ENCODE measurements at places on chromosomes 2 and 18.

DNA sequence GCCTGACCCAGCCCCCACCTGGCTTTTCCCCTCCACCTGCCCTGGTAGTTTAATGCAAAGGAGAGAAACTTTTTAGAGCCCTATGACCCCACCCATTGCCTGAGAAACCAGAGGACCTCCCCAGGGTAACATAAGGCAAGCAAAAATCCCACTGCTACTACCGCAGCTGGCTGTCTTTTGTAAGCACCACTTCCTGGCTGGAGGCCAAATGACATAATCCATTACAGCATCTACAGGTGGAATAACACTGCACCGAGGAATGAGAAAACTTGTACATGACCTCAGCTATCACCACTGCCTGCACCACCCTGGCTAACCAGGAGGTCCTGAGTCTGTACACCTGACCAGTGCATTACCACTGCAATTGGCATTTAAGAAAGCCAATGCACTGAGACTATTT, 149.6 kb upstream of the GALNT5 start:
- DNase-seq = no peak

DNA sequence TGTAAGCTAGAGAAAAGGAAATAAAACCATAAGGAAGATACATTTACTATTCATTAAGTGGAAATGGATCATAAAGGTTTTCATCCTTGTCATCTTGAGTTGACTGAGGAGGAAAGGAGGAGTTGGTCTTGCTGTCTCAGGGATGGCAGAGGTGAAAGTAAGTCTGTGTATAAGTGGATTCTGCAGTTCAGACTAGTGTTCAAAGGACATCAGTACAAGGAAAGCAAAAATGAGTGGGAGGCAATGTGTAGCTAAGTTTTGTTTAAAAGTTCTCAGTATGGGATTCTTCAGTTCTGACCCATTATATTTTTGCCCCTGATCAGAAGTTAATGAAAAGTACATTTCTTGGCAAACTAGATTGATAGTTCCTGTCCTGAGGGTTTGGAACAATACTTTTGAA, 18.9 kb downstream of the SLC20A1 start:
- DNase-seq = no peak

GRCh38 chr2:102181919-102182635, 4.7 kb upstream of the IL1RL2 start:
- DNase-seq = no peak

DNA sequence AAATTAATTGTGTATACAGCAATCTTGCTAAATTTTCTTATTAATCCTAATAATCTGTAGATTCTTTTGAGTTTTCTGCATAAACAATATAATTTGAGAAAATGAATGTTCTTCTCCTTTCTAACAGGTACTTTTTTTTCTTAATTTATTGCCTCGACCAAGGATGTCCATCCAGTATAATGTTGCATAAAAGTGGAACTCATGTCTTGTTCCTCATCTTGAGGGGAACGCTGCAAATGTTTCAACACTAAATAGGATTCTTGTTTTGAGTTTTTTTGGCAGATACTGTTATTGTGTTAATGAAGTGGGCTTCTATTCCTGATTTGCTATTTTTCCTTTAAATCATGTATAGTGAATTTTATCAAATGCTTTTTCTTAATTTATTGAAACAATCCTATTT, 244.4 kb upstream of the REV1 start:
- no peak for DNase-seq

GRCh38 chr2:160411167-160411566, 82.4 kb downstream of the RBMS1 start:
- peak; percentile 42 for DNase-seq

DNA sequence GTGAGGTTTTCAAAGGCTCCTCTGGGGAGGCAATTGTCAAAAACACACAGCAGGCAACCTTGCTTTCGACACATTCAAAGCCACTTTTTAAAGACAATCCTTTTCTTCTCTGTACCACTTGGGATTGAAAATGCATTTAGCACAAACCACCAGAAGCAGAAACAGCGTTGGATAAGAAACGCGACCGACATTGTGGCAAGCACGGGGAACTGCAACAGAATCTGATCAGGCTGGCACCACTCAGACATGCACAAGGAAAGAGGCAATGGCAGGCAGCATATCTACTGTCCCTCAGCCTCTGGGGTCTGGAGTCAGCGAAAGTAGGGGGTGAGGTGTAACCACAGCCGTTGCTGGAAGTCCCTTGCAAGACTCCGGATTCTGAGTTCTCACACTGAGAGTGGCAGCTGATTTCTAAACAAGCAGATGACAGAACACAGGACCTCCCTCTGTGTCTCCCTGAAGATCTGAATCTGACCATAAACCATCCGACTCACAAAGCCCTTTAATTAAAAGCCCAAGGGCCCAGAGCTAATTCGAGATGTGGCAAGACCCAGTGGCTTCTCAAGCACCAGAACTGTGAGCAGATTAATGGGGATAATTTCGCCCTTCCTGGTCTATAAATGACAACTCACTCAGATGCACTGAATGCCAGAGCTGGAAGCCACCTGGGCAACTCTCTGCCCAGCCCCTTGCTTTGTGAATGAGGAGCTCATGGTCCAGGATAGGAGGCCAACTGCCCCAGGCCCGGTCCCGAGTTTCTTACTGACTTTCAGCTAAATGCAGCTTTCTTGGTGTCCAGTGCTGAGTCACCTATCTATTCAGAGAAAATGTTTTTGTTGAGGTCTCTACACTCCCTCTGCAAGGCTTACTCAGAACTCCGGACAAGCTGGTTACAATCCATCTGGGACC, 29.6 kb downstream of the CYRIA start:
- DNase-seq = no peak

DNA sequence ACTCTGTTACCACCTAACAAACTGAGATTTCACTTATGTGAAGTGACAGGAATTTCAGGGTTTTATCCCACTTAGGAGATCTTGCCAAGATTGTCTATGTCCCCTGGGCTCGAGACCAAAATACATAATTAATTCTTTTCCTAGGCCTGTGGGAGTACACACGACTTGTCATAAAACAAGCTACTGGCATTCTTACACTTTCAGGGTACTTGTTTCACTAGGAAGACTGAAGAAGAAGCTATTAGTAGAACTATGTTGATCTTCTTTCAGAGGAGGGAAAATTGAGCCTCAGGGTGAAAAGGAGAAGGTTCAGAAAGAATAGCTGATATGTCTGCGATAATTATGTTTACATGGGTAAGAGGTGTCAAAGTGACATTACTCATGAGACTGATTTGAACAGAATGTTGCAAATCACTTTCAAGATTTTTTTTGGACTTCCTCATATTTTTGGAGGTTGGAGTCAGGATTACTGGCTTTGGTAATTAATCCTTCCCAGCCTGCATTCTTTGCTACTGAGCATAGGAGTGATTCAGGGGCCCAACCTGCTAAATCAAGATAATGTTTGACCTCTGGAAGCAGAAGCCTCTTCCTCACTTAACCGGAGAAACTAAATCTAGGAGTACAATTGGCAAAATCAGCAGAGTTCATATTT, 240.0 kb upstream of the NT5C1B start:
- no peak for DNase-seq

DNA sequence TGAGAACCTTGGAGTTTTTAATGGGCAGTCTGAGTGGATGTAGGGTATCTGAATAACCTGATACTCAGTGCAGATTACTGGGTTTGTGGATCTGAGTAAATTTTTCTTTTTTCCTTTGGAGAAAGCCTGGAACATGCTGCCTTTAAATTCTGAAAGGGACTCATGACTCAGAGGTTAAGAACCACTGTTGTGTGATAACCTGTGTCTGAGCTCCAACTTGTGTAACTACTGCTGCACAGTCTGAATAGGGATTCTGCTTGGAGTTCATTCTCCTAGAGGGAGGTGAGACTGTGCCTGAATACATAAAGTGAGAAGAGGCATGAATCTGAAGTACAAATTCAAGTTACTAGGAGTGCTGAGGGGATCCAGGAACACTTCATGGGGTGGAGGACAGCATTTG, 36.2 kb downstream of the KDM3A start:
- no peak for DNase-seq

DNA sequence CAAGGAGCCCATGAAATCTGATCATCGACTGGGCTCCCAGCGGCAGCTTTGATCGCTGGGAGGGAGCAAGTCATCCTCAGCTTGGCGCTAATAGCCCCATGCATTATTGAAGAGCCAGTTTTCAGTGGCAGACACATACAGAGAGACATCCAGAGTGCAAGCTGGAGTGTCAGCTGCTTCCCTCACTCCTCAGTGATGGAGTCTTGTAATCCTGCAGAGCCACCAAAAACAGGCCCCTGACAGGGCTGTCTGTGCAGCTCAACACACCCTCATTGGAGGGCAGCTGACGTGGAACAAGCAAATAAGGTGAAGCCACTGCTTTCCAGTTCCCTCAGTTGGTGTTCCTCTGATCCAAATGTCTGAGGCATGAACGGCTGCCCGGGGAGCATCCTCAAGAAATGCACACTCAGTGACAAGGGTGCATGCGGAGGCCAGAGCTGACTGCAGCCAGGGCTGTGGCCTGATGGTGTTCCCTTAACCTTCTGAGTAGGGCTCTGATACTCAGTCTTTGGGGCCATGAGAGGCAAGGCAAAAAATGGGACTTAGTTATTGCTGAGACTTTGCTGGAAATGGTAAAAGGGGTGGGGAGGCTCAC, 97.4 kb downstream of the RHOB start:
- no peak for DNase-seq

- DNase-seq = no peak
Observed at GRCh38 chr18:55139836-55140235, 180.6 kb upstream of the CCDC68 start.

DNA sequence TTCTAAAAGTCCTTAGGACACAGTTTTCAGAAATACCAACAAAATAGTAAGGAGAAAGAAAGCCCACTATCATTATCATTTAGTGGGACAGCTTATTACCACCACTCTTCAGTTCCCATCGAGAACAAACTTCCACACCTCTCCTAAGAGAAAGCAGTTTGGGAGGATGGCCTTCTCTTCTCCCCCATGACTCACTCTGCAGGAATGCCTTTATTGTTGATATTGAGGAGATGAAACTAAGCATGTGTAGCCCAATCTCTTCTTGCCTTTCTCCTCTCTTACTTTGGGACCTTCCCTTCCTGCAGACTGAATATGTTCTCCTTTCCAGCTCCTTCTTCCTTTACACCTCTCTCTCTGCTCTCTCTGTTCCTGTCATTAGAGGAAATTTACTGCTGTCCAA, 30.0 kb upstream of the ERMN start:
- no peak for DNase-seq

DNA sequence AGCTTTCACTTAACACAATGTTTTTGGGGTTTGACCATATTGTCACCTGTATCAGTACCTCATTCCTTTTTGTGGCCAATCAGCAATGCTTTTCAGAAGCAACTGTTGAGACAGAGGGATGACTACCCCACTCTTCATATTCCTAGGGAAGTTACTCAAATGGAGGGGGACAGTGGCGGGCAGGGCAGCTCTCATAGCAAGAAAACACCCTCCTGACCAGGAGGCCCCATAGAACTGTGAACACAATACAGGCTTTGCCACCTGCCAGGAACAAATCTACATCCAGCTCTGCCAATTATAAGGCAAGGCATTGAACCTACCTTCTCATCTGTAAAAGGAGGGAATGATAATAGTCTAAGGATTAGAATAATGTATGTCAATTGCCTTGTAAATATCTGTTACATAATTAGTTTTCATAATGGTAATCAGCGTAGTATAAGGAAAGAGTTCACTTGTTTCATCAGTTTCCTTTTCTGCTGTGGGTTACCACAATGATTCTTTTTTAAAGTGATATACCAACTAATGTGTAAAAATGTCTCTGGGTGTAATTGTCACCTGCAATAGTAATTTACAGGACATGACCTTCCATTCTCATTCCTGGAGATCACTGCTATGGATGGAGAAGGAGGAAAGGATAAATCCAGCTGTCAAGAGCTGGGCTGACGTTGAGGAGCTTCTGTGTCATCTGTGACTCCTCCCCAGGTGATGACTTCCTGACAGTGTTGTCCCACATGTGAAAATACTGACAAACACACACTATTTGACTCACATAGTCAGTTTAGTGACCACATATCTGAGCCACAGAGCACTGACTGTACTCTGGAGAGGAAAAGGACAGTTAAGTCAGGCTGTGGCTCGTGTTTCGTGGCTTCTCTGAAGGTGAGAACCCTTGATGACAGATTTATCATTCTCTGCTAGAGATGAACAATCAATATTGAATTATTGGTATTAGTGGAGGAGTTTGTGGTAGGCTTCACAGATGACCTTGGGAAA, 13.5 kb downstream of the ALPK2 start:
- DNase-seq = peak; percentile 76

- DNase-seq = no peak
Observed at GRCh38 chr18:79178113-79178531, 108.9 kb downstream of the ATP9B start.

GRCh38 chr18:9737006-9737405, 28.9 kb downstream of the RAB31 start:
- DNase-seq = no peak

GRCh38 chr2:236040600-236041328, 127.4 kb downstream of the GBX2 start:
- no peak for DNase-seq

DNA sequence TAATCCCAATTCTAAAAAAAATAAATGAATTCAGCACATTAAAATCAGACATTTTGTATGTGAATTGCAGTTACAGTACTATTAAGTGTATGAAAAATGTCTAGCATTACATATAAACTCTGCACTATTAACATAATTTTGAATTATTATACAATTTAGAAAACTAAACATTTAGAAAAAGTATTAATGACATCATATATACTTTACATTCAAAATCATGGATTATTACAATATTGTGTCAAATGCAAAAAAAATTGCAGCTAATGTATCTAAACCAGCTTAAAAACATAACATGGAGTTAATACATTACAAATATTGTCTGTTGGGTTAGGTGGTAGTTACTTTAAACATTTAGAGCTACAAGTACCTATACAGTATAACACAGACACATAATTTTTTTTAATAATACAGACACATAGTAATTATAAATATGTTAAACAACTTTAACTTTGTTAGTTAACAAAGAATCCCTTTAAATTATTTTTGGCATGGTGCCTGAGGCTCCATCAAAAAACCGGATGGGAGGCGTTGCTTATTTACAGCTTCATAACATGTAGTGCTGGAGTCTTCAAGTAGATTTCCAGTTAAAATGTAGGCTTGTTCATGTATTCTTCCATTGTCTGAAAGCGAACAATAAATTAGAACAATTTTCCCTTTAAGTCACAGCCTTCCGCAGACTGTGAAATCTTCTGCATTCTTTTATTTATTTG, 79.1 kb downstream of the AP1S3 start:
- no peak for DNase-seq

DNA sequence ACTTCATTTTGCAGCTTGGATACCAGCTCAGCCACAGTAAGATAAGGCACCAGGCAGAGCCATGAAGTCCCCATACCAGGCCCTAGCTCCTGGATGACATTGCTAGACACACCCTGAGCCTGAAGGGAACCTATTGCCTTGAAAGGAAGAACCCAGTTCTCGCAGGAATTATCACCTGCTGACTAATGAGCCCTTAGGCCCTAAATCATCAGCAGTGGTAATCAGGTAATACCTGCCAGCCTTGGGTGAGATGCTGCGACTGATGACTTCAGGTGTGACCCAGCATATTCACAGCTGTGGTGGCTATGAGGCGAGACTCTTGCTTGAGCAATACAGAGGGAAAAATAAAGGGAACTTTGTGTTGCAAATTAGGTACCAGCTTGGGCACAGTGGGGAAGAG, 24.9 kb downstream of the CLK1 start:
- no peak for DNase-seq

GRCh38 chr2:39289609-39290008, 45.8 kb upstream of the CDKL4 start:
- DNase-seq = no peak

Data from activated CD4-positive, alpha-beta T cell treated with anti-CD3 and anti-CD28 coated beads, Interleukin-2, amount 50 U/mL, for 48 hours (primary cell).